ENCODE measurements at places on chromosomes 13 and 19.

DNA sequence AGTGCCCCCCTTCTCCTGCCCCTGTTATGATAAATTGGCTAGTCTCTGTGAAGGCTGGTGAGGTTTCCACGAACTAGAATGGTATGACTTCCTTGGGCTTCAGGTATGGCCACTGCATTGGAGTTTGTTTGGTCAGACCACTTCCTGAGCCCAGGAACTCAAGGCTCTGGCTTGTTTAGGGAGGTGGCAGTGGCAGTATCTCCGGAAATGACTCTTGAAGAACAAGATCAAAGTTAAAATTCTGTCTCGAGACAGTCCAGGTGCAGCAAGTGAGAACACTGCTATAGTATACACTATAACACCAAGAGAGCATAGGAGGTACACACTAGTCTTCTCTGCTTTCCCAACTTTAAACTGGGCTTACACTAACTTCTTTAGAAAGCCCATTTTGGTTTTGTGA is 309.1 kb downstream of the KLF12 start:
- DNase-seq: no peak

DNA sequence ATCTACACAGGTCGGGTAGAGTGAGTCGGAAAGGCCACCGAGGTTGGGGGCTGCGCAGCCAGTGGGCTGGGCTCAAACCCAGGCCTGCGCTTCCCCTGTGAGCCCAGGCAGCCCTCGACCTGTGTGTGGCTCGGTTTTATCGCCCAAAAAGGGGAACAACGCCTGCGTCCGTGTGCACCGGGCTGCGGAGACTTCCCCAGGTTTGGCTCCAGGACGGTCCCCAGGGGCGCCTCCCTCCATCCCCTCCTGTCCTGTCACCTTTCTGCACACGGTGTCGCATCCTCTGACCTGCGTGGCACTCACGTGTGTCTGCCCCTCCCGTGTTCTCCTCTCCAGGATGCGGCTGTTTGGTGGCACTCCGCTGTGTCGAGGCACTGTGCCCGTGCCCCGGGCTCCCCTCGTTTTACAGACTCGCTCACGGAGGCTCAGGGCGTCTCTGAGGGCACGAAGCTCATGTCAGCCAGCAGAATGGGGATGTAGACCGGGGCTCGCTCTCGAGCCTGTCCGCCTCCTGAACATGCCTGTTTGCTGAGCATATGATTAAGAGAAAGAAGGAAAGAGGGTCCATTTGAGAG is 25.9 kb downstream of the MCF2L start:
- no peak for DNase-seq

DNA sequence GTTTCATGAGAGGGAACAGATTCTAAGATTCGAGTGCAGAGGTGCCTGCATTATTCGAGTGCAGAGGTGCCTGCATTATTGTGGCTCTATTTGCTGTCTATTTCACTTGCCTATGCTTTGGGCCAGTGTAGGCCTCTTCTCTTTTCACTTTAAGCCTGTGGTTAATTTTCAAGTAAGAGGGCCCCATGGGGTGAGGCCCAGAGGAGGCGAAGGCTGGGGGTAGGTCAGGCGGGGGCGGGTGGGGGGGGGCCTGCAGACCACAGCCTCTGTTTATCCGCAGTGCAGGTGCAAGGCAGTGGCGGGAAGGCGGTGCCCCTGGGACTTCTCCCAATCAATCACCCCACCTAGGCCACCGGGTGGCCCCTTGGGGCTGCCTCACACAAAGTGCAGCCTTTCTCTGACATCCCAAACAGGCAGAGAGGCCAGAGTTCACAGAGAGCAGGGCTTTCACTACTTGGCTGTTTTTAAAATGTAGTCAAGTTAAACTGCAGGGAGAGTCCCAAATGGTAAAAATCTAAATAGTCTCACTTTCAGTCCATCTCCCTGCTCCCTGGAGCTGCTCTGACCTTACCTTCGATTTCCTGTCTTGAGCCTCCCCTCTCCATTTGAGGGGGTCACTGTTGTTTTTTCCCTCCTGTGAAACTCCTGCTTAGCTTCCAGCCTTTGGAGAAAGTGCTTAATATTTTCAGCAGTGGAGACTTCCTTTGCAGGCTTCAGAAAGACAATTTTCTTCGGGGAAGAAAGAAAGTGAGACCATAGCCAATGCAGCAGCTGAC is 249.0 kb downstream of the DLEU7 start:
- DNase-seq: peak; percentile 76

GRCh38 chr13:94080527-94080926 is 399.0 kb downstream of the DCT start:
- DNase-seq: no peak

DNA sequence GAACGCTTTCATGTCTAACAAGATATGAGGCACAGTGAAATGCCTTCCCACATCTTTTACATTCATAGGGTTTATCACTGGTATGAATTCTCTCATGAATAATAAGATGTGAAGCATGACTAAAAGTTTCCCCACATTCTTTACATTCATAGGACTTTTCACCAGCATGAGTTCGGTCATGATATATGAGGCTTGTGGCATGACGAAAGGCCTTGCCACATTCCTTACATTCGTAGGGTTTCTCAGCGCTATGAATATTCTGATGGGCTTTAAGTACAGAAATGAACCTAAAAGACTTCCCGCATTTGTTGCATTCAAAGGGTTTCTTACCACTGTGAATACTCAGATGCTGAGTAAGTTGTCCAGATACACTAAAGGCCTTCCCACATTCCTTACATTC is 21.3 kb downstream of the ZNF607 start:
- DNase-seq: no peak

GRCh38 chr13:40352802-40353562 is 313.5 kb downstream of the FOXO1 start:
- no peak for DNase-seq

GRCh38 chr19:32457571-32458158 is 52.1 kb downstream of the DPY19L3 start:
- DNase-seq: no peak

DNA sequence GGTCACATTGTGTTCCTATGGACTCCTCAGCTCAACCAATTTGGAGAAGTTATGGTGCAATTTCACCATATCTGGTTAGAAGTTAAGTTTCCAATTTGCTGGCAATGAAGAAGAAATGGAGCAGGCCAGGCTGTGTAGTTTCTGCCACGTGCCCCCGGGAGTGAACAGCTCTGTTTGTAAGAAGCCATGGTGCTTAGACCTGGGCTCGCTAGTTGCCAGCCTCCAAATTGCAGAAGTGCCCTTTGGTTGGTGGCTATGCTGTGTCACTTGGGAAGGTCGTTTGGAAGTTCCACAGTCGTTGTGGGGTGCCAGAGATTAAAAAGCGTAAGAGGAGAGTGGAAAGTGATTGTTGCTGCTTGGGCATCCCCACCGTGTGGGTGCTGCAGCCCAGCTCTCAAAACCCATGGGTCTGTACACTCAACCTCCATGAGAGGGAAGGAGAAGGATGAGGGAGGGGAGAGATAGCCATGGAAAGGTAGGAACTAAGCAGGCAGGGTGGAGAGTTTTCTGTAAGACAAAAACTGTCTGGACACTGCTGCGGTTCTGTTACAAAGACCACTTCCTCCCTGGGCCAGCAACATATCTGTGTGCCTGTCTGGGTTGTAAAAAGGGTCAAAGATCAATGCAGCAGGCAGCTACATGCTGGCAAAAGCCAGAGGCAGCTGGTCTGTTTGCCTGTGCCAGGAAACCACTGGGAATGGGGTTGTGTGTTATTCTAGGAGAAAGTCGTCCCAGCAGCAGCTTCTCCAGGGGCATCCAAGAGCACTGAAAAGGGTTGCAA is 10.8 kb downstream of the ALOX5AP start:
- no peak for DNase-seq

DNA sequence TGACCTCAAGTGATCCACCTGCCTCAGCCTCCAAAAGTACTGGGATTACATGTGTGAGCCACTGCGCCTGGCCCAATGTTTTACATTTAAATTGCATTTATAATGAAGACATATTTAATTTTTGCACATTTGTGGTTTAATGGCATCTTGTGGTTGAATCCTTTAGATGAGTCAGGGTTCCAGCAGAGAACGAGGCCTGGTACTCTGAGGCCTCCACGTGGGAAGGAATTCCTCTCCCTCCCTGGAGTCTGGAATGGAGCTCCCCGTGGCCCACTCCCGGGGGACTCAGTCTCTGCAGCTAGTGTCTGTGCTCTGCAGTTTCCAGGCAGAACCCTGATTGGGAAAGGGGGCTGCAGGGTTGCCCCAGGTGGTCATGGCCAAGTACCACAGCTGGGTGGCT is 24.2 kb downstream of the ZFR2 start:
- DNase-seq: no peak

DNA sequence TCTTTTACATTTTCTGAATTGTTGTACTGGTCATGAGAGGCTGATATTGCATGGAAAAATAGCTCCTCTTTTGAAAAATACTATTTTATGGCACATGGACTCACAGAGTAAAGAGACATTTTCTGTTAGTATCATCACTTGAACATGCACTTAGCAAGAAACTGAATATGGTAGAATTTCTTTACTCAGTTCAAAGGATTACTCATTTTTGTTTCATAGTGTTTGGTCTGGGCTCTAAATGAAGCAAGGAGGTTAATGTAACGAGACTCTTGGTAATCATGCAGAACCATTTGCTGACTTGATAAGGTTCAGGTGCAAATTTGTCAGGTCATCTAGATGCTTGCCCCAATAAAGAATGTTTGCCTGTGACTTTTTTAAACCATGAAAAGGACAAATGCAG is 63.2 kb downstream of the GPC6 start:
- DNase-seq: no peak

DNA sequence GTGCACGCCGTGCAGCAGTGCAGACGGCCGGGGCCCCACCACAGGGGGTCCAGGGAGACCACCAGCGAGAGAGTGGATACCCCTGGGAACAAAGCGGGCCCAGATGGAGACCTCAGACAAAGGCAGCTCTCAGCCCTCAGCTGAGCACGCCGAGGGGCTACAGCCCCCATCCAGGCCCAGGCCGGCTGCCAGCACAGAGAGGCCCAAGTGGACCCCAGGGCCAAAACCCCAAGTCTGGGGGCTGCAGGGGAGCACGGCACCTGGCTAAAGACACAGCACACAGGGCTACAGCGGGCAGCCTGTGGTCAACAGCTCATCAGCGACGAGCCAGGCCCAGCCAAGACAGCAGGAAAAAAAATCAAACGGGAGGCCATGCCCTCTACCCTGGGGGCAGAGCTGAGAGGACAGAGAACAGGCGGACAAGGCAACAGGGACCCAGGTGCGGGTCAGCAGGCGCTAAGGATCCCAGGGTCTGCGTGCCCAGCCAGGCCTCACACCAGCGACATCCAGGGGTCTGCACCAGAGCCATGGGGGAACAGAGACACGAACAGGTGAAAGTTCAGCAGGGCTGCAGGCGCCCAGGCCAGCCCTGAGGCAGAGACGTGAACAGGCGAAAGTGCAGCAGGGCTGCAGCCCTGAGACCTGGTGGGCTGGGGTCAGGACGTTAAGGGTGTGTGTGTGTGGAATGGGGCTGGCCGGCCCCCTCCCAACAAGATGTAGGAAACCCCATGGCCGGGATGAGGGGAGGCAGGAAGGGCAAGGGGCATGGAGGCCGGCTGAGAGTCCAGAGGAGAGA is 34.3 kb downstream of the RASA3 start:
- no peak for DNase-seq

DNA sequence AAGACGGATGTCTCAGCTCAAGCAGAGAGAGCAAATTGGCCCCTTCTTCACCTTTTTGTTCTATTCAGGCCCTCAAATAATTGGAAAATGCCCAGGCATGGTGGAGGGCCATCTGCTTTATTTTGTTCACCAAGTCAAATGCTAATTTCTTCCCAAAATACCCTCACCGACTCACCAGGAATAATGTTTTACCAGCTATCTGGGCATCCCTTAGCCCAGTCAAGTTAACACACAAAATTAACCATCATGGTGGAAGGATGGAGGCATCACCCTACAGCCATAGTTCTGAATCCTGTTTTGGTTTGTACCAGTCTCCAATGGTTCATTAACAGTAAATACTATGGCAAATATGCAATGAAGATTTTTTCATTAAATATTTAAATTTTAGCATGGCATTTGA is 51.7 kb upstream of the SERP2 start:
- no peak for DNase-seq

DNA sequence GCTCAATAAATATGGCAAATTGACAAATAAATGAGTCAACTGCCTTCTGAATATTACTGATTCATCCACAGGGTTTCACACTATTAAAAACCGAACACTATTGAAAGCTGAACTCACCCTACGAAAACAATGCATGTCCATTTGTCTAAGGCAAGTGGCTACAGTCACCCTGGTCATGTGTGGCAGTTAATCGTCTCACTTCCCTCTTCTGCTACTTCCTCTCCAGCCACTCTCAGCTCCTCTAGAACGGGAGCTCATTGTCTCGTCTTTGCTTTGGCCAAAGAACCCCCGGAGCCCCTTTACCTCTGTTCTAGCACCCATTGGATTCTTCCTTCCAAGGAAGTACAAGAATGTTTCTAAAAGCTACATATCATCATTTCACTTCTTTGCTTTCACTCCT is 74.4 kb upstream of the ZNF599 start:
- no peak for DNase-seq

DNA sequence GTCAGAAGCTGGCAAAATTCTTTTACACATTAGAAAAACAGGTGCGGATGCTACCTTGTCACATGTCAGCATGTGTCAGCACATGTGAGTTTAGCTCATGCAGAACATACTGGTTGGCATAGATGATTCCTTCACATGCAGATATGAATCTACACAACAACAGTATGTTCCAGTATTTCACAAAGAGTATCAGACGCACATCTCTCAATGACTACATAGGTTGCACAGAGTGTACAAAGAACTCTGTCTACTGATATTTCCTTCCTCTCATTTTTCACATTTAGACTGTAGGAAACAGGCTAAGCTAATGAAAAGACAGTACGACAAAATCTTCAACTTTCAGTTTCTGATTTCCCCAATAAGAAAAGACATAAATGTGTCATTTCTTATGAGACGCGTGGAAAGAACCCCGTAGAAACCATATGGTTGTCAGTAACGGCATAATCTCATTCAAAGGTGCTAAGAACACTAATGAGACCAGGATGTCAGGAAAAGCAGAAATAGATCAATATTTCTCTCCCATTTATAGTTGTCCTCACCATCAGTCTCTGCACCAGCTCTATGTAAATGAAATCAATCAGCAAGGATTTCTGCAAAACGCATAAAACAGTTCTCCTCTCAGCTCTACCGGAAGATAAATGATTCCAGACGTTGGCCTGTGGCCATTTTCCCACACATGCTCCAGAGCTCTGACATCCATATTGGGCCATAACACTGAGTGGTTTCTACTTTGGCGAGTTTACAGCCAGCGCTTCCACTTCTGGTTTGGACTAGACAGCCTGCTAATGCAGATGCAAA is 81.2 kb downstream of the STARD13 start:
- DNase-seq: no peak

DNA sequence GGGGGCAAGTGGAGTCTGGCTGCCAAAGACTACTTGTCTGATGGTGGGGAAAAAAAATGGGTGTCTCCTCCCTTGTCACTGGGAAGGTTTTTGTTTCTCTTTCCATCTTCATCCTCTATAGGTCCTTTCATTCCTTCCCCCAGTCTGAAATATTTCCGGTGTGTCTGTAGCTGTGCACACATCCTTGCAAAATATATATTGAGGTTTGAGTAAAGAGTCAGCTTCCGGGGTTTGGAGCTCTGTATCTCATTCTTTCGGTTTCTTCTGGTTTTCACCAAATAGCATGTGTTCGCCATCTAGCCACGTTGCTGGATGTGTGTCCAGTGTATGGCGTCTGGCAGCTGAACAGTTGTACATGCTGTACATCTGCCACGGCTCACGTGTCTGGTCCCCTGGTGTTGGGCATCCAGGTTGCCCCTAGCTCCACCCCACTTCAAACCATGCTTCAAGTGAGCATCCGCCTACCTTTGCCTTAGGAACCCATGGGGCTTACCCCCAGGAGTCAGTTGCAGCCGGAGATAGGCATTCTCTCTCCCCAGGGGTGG is 142.2 kb downstream of the SIPA1L3 start:
- DNase-seq: peak; percentile 58
